ENCODE measurements at places on chromosomes 6 and 20.

GRCh38 chr20:62666736-62667529, 24.6 kb downstream of the SLCO4A1 start:
- no peak for DNase-seq

DNA sequence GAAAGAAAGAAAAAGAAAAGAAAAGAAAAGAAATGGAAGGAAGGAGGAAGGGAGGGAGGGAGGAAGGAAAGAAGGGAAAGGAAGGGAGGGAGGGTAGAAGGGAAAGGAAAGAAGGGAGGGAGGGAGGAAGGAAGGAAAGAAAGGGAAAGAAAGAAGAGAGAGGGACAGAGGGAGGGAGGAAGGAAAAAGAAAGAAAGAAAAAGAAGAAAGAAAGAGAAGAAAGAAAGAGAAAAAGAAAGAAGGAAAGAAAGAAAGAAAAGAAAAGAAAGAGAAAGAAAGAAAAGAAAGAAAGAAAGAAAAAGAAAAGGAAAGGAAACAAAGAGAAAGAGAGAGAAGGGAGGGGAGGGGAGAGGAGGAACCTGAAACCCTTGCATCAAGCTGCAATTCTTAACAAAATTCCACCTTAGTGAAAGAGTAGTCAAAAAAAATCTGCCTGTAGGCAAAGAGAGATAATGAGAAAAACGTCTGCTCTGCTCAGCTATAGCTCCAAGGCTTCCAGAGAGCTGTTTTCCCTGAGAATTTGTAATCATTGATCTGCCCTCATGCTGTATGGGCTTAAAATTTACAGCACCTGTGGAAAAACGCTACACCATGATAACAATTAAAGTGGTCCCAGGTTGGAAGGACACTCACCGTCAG, 16.7 kb upstream of the MYCT1 start:
- no peak for DNase-seq

GRCh38 chr6:90000864-90001731, 106.8 kb downstream of the GJA10 start:
- no peak for DNase-seq

DNA sequence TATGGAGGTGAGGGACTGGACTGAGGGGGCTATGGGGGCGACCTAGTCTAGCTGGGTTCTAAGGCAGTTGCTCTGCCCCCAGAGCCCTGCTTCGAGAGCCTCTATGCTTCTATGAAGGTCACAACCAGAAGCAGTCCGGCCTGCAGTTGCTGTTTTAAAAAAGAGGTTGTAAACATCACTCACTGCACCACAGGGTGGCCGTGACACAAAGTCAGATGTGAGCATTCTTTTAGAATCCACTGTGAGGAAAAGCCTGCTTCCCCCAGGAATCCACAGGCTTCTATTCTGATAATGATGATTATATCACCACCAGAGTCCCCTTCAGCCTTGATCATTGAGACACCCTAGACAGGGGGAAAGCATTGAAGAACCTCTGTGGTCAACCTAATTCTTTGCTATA, 229.7 kb upstream of the AGPAT4 start:
- no peak for DNase-seq

- no peak for DNase-seq
These were observed 281.9 kb upstream of the RNF24 start for GRCh38 chr20:4297127-4297826.

DNA sequence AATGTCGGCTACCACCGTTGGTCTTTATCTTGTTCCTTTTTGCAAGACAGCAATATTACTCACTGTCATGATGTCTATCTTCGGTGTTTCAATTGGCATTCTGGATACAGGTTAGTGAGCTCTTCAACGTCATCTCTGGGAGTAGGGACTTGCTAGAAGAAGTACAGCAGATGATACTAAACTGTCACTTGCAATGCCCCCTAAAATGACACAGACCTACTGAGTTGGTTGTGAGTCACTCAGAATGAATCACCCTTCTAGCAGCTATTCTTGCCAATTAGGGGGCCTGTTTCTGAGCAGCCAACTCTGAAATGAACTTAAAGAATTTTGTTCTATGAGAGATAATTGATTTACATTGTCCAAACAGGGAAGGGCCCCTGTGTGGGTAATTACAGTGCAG, 176.5 kb downstream of the SLC16A10 start:
- no peak for DNase-seq

DNA sequence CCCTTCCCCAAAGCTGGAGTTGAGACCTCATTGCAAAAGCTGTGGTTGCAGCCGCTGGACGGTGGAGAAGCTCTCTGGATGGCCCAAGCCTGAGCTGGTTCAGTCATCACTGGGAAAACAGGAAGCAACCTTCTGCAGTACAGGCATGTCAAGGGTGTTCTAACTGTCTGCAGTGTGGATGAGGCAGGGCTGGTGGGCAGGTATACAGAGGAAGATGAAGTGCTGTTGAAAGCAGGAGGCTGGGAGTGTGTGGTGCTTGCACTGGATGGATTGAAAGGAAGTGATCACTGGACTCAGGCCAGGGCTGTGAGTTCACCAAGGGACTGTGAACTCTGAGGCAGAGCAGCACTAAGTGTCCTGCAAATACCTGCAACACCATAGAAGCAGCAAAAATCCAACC, 89.0 kb upstream of the NOX3 start:
- no peak for DNase-seq

GRCh38 chr6:37072526-37072925, 67.1 kb downstream of the FGD2 start:
- DNase-seq = no peak

DNA sequence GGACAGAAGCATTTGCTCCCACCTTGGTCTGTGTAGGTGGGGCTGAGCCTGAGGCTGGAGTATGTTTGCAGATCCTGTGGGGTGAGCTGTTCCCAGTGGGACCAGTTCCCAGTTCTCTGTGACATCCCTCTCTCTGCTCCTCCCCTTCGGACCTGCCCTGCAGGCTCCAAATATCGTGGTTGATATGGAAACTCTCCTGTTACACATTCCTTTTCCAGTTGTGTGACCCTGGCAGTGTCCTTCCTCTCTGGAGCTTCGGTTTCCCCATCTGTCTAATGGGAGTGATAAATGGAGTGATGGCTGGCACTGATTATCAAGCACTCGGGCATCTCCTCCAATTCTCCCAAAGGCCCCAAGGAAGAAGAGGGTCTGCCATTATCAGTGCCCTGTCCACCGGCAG, 15.7 kb upstream of the TGM2 start:
- no peak for DNase-seq
